ENCODE measurements at places on chromosomes 7 and 10.

GRCh38 chr10:96577069-96577468, 9.7 kb downstream of the TM9SF3 start:
- no peak for DNase-seq

DNA sequence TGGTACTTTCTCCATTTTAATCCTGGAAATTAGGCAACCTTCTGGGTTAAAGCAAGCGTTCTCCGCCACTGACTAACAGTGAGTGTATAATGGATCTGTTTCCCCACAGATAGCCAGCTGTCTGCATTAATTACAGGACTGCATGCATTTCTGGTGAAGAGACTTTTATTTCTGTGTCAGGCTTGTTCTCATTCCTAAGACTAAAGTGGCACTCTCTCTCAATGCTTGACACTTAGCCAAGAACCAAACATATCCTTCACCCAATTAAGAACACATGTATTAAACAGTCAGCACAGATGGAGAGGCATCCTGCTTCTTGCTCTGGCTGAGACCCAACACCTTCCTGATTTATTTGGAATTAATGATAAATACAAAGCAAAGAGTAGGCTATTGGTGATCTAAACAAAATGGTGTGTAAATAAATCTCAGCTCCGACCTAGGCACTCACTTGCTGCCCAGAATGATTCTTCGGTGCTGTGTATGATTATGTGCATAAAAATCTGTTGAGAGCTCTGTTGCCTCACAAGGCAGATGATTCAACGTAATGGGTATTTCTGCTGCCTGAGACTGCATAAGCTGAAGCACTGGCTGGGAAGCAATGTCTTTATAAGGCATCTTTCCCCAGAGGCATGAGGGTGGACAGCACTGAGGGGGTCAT, 16.8 kb downstream of the CALU start:
- no peak for DNase-seq

GRCh38 chr7:15345216-15345615, 216.6 kb downstream of the AGMO start:
- DNase-seq, result no peak

GRCh38 chr10:105239311-105240219, 598.5 kb downstream of the SORCS3 start:
- DNase-seq, result no peak

DNA sequence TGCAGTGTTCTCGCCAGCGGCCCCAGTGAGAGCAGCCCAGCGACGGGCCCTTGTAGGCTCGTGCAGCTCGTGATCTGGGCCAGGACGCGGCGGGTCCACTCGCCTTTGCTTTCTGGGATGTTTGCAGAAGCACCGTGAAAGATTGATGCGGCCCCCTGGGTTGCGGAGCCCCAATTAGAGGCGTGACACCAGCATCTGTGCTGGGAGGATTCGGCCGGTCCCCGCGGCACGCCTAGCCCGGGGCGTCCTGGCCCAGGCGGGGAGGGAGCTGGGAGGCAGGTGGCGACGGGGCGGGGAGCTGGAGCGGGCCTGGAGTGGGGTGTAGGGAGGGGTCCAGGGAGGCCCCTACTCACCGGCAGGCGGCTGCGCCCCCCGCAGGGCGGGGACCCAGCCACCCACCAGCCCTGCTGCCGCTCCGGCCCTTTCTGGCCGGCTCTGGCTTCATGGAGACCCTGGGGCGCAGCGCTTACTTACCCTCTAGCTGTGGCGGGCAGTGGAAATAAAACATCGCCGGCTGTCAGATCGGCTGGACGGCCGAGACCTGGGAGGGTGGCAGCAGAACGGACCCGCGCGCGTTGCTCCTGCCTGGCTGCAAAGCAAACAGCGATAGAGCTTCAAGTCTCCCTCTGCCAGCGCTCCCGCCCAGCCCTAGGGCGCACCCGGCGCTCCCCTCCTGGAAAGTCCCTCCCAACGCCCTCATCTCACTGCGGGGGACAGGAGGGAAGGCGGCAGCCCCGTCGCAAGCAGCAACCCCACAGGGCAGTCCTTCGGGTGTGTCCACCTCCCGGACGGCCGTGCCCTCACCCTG, 752 bp downstream of the DRGX start:
- no peak for DNase-seq
